Lung microvascular endothelial cell (primary cell): ENCODE measurements at places on chromosomes 2 and 18. TPM values are rescaled to one million over a fixed set of nuclear protein-coding genes. Genes with fewer than 3 reads are reported as not detected.

CCDC74B gene
- 0.79 and 1.5 TPM in 2 replicates for total RNA-seq

SERPINB4 gene
- not detected in 2 replicates for total RNA-seq

EML4 gene
- total RNA-seq, result 12.5 and 14.6 TPM in 2 replicates

FMNL2 gene
- total RNA-seq, result 26.6 and 48.4 TPM in 2 replicates

CIB4 gene
- total RNA-seq, result not detected in 2 replicates

IL36G gene
- not detected in 2 replicates for total RNA-seq

SERPINB11 gene
- not detected in 2 replicates for total RNA-seq

NOL4 gene
- total RNA-seq, result not detected in 2 replicates

METAP1D gene
- 1.6 and 3.1 TPM in 2 replicates for total RNA-seq
